NCI-H2081 treated with DMSO at 0.1 percent for 48 hours (cell line): ENCODE measurements at places on chromosomes 16 and 17.

DNA sequence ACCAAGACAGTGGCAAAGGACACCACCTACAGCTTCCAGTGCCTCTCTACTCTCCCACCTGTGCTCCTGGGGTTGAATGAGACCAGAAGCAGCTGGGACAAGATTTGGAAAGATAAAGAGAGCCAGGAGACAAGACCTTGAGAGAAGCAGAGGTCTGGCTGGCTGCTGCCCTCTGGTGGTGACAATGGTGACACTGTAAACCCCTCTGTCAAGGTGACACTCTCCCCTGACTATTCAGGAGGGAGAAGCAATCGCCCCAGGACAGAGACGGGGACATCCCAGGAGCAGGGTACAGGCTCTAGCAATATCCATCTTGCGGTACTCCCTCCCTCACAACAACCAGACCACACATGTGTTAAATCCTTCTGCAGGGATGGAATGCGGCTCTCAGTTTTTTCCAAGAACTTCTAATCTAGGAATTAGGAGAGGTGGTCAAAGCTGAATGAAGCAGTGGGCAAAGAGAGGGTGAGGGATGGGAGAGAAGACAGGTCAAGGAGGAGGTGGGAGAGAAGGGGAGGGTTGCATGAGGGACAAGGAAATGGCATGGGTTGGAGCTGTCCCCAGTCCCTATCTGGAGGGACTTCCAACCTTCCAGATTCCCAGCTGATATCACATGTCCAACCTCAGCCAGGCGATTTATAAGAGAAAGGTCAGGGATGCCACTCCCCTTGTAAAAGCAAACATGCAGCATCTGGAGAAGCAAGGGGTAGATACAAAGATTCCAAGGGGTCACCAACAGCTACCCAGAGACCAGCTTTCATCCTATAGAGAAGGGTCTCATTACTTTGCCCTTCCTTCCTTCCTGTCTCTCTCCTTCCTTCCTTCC, 2.9 kb downstream of the PHOSPHO1 start:
- peak; percentile 20 for DNase-seq

DNA sequence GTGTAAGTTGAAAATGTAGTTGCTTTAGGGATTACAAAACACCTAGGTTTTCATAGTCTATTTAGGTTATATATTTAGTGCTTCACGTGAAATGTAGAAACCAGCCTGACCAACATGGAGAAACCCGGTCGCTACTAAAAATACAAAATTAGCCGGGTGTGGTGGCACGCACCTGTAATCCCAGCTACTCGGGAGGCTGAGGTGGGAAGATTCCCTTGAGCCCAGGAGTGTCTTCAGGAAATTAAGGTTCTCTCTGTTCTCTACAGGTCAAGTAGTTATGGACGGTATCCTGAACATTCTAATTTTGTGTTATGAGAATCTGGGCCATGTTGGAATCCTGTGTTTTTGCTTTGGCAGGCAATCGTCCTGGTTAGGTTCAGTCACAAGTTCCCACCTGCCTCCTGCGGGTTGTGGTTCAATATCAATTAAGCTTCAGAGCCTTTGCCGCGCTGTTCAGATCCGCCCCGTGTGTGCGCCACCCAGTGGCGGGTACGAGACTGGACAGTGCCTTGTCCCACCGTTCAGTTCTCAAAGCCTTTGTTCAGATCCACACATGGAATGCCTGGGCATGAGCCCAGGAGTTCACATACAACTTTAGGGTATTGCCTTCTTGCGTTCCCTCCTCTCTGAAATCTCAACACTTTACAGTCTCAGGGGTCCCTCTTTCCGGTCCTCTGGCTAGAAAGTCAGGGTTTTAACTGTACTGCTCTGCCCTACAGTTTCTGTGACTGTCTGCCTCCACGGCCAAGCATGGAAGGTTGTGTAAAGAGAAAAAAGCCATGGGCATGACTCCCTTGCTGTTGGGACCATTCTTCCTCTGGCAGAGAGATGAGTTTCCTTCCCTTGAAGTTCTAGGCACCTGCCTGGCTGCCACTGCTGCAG, 41.7 kb downstream of the HEATR6 start:
- DNase-seq: peak; percentile 73

GRCh38 chr16:11023262-11024039, 79.1 kb downstream of the CLEC16A start:
- no peak for DNase-seq

DNA sequence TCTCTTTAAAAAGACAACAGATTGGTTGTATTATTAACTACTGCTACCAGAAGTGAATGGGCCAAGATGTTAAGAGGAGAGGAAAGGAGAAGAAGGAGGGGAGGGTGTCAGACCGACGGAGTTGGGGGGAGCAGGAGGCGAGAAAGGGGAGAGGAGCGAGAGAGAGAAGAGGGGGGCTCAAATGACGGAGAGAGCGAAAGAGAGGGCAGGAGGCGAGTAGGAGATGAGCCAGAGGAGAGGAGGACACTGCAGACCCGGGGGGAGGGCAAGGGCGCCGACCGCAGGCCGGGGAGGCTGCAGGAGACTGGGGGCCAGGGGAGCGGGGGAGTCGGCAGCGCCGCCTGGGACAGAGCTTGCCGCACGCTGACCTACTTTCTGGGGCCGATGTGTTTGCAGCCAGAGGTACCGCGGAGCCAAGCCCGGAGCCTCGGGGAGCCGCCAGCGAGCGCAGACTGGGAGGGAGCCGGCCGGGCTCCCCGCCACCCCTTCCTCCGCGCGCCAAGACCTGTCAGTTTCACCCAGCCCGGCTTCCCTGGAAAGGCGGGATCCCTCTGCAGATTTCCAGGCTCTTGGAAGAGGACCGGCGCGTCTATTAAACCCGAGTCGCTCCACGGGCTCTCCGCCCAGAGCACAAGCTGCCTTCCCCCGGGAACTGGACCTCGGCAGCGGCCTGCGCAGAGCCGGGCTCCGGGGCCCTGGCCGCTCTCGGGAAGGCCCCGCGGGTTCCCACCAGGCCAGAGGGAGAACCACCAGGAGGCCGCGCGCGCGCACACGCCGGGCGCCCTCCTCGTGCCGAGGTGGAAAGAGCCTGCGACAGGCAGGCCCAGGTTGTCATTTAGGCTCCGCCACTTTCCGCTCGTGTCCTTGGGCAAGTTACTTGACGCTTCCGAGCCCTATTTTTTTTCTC, 74.6 kb downstream of the CMC2 start:
- no peak for DNase-seq

DNA sequence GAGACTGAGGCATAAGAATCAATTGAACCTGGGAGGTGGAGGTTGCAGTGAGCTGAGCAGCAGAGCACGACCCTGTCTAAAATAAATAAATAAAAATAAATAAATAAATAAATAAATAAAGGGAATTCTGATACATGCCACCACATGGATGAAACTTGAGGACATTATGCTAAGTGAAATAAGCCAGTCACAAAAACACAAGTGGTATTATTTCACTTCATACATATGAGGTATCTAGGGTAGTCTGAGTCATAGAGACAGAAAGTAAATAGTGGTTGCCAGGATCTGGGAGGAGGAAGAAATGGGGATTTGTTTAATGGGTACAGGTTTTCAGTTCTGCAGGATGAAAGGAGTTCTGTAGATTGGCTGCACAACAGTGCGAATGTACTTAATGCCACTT, 16.3 kb downstream of the PIPOX start:
- no peak for DNase-seq

GRCh38 chr16:81018496-81018895, 11.5 kb downstream of the CENPN start:
- no peak for DNase-seq

DNA sequence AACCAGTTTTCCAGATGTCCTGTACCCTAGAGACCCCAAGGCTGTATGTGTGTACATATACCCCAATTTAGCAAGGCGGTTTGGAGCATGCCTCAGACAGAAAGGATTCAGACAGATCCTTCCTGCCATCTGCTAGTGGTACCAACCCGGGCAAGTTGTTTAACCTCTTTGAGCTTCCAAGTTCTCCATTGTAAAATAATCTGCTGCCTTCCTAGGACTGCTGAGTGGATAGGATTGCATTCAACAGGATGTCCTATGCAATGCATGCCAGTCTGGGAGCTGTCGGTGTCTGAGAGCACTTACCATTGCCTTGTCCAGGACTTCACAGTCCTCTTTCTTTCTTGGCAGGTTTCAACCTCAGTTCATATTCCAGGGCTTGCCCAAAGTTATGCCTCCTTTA, 1.9 kb downstream of the CDH13 start:
- no peak for DNase-seq

- no peak for DNase-seq
These were observed 790 bp downstream of the TRADD start for GRCh38 chr16:67158637-67159600.

GRCh38 chr17:10328971-10329923, 43.6 kb downstream of the MYH13 start:
- no peak for DNase-seq

DNA sequence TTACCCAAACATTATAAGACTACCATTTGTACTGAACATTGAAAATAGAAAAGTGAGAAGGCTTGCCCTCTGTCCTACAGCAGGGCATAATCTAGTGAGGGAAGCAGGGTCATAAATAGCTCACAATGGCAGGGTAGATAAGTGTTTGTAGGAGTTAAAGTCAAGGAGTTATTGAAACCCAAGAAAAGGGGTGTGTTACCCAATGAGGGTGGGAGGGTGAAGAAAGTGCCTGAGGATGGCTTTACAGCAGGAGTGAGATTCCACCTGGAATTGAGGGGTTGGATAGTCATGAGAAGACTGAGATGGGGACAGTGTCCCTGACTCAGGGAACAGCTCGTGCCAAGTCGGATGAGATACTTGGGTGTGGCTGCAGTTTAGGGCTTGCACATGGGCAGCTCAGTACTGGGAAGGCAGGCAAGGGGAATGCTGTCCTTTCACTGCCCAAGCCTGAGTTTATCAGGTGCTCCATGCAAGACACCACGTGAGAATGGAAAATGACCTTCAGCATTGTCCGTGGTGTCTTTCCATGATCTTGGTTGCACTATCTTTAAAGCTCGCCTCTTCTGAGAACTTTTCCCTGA, 393.2 kb upstream of the MAF start:
- DNase-seq: no peak

- no peak for DNase-seq
These were observed 21.8 kb downstream of the NARF start for GRCh38 chr17:82480318-82480717.

- no peak for DNase-seq
These were observed 19.1 kb upstream of the LIMD2 start for GRCh38 chr17:63718988-63719387.

DNA sequence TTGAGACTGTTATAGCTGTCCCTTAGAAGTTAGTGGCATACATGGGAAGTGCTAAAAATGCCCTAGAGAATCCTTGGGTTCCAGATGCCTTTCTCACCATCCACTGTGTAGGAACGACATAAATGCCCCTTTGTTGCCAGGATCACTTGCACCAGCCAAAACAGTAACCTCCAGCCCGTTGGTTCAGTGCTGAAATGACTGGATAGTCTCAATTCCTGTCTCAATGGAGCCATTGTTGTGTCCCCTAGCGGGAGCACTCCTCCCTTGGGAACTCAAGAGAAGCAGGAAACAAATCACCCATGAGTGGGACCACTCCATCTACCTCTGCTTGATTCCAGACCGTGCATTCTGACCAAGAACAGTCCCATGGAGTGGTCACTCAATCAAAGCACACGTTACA, 23.1 kb downstream of the MPHOSPH6 start:
- DNase-seq: no peak

GRCh38 chr16:87202346-87202745, 114.8 kb downstream of the C16orf95 start:
- DNase-seq: no peak

- DNase-seq: no peak
These were observed 47.0 kb upstream of the SREBF1 start for GRCh38 chr17:17883801-17884200.

DNA sequence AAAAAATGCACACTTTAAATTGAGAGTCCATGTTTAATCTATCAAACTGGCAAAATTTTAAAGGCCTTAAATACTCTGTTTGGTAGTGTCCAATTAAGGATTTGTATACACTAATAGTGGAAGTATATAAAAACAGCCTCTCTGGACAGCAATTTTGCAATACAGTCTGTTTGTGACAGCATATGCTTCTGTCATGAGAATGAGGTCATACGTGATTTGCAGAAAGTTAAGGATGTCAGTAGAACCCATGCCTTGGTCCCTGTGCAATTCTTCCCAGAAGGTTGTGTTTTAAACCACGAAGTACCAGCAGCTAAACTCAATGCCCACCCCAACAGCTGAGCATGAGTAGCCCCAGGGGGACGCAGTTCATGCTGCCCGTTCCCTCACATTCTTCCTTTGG, 78.4 kb downstream of the AIPL1 start:
- no peak for DNase-seq

DNA sequence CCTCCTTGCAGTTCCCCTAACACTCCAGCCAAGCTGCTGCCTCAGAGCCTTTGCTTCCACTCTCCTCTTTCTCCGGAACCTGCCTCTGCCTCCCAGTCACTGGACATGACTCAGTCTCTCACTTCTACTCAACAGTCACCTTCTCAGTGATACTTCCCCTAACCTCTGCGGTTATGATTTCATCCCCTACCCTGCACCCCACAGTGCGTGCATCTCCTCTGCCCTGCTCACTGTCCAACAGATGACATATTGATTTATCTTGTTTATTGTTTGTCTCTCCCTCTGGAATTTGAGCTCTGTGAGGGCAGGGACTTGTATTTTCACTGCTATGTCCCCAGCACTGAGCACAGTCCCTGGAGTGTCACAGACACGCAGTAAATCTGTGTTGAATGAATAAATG, 100.7 kb downstream of the CYLD start:
- no peak for DNase-seq

GRCh38 chr16:59330019-59330670, 596.0 kb upstream of the GOT2 start:
- no peak for DNase-seq

- DNase-seq: no peak
These were observed 33.9 kb downstream of the PECAM1 start for GRCh38 chr17:64356776-64357175.

DNA sequence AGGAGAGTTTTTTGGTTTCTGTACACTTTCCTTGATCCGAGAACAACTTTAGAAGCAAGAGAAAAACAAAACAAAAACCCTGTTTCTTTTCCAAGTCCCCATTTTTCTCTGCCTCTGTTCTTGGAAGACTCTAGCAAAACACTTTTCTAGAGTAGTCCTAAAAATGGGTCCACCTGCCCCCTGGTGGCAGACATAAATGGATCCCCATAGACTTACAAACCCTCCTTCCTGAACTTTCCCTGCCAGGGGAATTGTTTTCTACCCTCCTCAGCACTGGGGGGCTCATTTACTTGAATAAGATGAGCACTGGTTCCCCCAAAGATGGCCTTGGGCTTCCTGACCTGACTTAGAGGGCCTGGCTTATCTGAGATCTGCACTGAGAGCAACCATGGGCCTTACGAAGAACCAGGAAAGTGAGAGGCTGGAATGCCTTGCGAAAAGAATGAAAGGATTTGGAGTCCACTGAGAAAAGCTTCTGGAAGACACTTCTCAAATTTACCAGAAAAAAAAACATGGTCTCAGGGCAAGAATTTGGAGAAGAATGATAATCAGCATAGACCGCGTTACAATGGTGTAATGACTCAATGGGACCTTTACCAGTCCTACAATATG, 48.0 kb upstream of the CDYL2 start:
- no peak for DNase-seq

DNA sequence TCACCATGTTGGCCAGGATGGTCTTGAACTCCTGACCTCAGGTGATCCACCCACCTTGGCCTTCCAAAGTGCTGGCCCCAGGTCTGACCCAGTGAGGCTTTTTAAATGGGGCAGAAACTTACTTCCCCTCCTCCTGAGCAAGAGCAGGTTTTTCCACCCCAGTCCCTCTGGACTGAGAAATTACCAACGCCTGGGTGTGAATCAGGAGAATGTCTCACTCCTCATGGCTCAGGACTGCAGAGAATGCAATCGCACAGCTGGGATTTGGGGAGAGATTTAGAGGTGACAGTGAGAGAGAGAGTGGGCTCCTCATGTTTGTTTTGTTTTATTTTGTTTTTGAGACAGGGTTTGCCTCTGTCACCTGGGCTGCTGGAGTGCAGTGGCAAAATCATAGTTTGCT, 203.6 kb downstream of the RAB11FIP4 start:
- DNase-seq: no peak
